ENCODE measurements at places on chromosomes 5 and 9.

- DNase-seq = no peak
These were observed 320.3 kb downstream of the ARHGEF28 start for GRCh38 chr5:73946278-73946677.

GRCh38 chr5:77170-77501, 14.8 kb upstream of the PLEKHG4B start:
- no peak for DNase-seq

GRCh38 chr5:32163785-32164184, 10.3 kb downstream of the GOLPH3 start:
- DNase-seq = no peak

DNA sequence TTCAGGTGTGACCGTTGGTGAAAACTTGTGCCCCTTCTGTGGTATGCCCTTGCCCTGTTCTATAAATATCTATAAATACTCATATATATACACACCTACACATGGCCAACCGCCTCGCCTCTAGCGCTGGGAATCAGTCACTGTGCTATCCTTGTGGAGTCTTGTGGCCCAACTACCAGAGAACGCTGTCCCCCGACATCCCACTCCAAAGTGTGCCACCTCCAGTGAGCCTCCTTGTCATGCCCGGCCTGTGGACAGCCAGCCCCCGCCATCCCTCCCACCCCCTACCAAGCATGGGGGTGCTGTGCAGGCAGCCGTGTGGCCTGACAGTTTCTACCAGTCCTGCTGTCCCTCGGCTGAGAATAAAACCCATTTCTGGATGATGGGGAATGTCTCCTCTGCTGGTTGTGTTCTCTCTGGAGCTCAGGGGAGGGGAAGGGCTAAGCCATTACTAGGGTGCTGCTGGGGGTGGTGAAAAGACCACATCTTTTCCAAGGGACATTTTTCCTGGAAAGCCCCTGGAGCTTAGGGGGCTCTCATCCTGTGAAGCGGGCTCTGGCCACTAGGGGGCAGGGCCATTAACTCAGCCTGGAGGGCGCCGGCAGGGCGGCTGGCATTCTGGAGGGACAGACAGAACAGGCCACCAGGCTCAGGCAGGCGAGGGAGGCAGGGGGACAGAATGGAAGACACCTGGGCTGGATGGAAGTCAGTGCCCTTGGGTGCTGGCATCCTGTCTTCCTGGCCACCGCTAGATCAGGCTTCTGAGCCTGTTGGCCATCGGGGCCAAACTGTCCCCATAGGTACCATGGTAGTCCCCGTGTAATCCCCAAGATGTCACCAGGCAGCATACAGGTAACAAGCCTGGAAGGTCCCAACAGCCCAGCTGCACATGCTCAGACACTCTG, 20.7 kb downstream of the GOLGA2 start:
- peak; percentile 52 for DNase-seq

DNA sequence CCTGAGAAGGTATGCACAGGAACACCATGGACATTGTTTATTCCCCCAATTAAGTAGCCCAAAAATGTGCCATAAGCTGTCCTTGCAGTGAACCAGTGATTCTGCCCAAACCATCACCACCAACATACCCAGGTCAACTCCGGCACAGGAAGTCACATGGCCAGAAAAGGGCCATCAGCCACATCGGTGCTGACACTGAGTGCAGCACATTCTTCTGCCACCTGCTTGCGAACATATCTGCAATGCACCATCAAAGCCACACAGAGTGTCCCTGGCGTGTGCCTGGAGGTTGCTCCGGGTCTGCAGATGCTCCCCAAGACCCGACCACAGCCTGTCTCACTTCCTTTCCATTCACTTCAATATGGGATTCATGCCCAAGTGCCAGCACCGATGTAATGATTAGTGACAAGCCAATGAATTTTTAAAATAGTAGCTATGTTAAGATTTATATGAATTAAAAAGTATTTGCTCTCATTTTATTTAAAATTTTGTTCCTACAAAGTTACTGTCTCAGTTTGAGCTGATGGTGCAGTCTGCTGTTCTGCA, 37.6 kb downstream of the SYK start:
- DNase-seq = no peak

GRCh38 chr5:98200726-98201541, 572.5 kb upstream of the RGMB start:
- no peak for DNase-seq
